A549 treated with CpdA at 1 μM for 4 hours (cell line): ENCODE measurements at places on chromosomes 2 and 18. TPM values are rescaled to one million over a fixed set of nuclear protein-coding genes. Genes with fewer than 3 reads are reported as not detected.

Gene LIMS3
- total RNA-seq: not detected in 5 replicates

Gene TGFA
- 6.2 to 8.2 TPM (median 7.0 TPM) in 5 replicates for total RNA-seq

Gene ABCG5
- 0.01 TPM in 1 of 5 replicates, not detected in the others for total RNA-seq

Gene PID1
- total RNA-seq: 2.8 to 3.6 TPM (median 3.0 TPM) in 5 replicates

Gene MC5R
- total RNA-seq: not detected in 5 replicates

Gene TANC1
- total RNA-seq: 7.3 to 9.8 TPM (median 9.1 TPM) in 5 replicates

Gene CHMP1B
- 42.8 to 53.3 TPM (median 43.5 TPM) in 5 replicates for total RNA-seq

Gene CCL20
- 1.8 to 4.4 TPM (median 2.7 TPM) in 5 replicates for total RNA-seq

Gene ST8SIA3
- total RNA-seq: not detected in 5 replicates
